A549 (cell line): ENCODE measurements at places on chromosomes 3 and 15.

DNA sequence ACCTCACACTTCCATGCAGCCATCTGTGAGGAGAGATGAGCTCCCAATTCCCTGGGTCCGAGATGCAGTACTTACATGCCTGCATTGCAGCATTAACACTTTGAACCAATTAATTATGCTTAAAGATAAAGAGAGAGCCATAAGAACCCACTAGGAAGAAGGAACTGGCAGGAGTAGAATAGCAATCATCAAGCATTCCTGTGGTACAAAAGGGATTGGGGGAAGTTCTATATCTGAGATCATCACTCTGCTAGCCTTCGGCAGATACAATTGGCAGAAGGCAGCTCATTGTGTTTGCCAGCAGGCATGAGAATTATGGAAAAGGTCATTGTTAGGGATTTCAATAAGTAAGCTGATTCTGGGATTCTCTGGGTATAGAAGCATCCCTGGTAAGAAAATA, 891.4 kb downstream of the NTRK3 start:
- no peak for DNase-seq

DNA sequence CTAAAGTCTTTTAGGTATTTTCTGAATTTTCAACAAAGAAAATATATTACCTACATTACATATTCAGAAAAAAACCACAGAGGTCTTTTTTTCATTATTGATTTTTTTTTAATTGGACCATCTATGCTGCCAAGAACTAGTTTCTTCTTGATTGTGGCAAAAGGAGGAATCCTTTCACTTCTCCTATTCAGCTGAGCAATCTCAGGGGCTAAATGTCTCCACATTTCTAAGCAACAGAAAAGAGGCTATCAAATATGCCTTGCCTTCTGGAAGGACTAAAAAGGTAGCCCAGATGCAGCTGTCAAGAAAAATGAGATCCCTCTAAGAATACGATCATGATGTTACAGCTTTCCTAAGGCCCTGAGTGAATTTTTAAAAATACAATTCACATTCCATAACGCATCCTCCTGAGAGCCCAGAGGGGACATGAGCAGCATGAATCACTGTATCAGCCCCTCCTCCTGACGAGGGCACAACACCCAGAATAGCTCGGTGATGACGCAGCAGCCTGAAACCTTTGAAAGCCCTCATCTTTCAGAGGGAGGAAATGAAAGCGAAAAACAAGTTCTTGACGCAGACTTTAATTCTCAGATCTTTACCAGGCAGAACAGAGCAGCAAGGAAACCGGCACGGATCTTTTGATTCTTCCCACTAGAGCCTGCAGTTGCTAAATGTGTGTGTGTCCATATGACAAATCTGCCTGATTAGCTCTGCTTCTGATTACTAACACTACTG, 24.6 kb downstream of the RUBCN start:
- DNase-seq, result peak; percentile 62

DNA sequence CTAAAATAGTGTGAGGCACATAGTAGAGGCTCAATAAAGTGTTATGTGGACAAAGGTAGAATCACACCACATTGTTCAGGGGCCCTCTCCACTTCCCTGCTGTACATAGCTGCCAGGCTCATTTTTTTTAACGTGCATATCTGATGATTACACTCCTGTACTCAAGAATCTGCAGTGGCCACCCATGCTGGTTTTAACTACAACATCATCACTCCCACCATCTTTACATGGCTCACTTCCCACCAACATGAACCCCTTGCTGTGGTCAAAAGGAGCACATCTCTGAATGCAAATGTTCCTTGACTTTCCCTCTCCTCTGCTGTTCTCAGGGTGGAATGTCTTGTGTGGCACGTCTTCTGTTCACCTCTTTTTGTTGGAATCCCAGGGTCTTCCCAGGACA, 76.7 kb downstream of the FEM1B start:
- DNase-seq, result no peak

- DNase-seq, result no peak
Measured at GRCh38 chr3:177833332-177833731, 636.0 kb upstream of the TBL1XR1 start.

DNA sequence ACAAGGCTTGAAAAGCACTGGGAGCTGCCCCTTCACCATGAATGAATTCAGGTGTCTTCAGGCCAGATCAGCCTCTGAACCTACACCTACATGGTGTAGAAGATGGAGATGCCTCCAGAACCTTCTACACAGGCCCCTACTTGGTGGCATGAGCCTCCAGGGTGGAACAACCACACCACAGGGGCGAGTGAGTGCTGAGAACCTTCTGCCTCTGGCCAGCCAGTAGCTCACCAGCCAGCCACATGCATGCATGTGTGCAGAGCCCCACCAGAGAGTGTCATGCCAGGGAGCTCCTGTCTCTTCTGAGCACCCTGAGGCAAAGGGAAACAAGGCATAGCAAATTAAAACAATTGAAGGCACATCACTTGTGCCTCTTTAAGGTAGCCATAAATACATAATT, 161.8 kb upstream of the TOPAZ1 start:
- no peak for DNase-seq

DNA sequence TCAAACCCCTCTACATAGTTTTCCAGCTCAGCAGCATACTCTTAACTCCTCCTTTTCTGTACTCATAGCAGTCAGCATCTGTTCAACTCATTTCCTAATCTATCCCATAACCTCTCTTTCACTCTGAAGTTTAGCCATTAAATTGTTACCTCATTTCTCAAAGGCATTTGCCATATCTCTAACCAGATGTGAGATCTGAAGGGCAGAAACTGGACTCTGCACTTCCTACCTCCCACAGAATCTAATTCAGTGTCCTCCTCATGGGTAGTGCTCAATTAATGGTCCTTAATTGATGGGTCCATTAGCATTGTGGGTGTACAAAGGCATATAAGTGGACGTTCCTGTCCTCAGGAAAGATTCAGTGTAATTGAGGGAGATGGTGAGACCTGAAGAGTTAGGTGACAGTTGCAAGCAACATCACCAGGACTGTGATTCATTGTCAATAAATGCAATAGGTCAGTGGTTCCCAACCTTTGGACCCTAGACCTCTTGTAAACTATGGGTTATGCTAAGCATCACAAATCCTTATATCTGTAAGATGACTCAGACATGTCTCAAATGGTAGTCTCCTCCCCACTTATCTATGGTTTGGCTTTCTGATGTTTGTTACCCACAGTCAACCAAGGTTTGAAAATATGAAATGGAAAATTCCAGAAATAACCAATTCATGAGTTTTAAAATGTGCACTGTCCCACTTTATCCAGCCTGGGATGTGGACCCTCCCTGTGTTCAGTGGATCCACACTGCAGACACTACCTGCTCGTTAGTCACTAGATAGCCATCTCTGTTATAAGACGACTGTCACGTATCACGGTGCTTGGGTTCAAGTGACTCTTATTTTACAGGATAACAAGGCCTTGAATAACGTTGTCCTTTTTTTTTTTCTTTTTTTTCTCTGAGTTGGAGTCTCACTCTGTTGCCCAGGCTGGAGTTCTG, 25.0 kb upstream of the UACA start:
- peak; percentile 88 for DNase-seq

GRCh38 chr3:51681453-51681852, 10.4 kb downstream of the TEX264 start:
- no peak for DNase-seq

DNA sequence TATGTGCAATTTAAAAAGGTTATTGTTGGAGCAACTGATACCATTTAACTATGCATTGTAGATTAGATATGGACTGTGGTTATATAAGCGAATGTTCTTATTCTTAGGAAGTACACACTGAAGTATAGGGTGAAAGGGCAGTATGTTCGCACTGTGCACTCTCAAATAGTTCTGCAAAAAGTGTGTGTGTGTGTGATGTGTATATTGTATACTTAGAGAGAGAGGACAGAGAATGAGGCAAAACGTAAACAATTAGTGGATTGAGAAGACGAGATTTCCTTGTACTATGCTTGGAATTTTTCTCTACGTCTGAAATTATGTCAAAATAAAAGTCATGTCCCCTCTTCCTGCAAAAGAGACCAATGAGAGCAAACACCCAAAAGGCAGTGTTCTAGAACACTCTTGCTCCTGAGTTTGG, 30.4 kb downstream of the LSM3 start:
- no peak for DNase-seq

DNA sequence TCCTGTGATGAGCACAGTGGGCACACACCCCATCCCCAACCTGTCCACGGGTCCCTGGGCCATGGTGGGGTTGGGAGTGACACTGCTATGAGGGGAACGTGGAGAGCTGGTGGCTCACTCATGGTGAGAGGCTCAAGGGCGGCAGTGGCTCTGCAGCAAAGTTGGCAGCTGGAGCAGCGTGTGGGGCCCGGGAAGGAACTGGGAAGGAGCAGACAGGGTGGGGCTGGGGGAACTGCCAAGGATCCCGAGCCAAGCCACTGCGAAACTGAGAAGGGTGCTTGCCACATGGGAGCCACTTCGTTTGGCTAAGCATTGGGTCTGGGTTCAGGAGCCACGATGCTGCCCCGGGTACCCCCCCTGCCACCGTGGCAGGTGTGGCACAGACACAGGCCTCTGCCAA, 80.1 kb downstream of the SNRK start:
- no peak for DNase-seq

DNA sequence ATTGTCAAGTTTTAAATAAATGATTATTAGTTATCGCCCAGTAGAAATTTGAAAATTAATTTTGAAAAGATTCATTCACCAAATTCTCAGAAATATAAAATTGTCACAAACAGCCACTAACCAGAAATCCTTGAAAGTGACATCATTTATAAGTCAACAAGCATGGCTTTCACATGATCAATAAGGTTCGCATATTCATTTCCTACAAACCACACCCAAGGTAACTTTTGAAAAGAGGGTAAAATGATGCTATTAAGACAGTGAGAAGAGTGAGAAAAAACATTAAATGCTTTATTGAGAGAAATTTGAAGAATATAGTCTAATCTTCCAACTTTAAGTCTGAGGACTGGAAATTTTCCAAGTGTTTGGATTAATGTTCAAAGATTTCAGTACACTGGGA, 263.6 kb upstream of the ALCAM start:
- no peak for DNase-seq

DNA sequence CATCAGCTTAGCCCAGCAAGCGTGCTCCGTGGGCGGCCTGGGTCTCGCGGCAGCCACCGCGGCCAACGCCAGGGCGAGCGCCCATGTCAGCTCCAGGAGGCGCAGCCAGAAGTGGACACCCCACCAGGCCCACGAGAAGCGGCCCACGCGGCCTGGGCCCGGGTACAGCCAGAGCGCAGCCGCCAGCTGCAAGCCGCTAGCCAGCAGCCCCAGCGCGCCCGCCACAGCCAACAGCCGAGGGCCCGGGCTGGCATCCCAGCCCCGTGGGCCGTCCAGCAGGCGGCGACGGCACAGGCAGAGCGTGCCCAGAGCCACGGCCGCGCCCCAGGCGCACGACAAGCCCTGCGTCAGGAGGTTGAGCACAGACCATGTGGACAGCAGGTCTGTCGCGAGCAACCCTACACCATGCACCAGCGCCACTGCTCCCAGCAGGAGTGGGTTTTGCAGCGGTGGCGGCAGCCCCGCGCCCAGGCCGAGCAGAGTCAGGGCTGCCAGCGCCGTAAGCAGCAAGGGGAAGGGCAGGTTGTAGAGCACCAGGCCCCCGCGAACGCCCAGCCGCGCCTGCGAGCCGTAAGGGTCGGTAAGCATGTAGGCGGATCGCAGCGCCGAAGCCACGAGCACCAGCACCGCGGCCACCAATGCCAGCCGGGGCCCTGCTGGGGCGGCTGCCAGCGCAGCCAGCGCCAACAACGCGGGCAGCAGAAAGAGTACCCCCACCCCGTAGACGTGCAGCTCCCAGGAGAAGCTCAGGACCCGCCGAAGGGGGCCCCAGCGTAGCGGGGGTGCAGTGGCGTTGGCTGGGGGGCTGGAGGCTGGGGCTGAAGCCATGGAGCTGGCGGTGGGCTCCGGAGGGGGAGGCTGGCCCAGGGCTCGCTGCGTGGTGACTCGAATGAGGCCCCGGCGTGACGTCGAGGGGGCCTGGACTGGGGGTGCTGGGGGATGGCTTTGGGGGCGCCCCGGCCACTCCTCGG, 4.9 kb downstream of the PRRT3 start:
- peak; percentile 89 for DNase-seq

DNA sequence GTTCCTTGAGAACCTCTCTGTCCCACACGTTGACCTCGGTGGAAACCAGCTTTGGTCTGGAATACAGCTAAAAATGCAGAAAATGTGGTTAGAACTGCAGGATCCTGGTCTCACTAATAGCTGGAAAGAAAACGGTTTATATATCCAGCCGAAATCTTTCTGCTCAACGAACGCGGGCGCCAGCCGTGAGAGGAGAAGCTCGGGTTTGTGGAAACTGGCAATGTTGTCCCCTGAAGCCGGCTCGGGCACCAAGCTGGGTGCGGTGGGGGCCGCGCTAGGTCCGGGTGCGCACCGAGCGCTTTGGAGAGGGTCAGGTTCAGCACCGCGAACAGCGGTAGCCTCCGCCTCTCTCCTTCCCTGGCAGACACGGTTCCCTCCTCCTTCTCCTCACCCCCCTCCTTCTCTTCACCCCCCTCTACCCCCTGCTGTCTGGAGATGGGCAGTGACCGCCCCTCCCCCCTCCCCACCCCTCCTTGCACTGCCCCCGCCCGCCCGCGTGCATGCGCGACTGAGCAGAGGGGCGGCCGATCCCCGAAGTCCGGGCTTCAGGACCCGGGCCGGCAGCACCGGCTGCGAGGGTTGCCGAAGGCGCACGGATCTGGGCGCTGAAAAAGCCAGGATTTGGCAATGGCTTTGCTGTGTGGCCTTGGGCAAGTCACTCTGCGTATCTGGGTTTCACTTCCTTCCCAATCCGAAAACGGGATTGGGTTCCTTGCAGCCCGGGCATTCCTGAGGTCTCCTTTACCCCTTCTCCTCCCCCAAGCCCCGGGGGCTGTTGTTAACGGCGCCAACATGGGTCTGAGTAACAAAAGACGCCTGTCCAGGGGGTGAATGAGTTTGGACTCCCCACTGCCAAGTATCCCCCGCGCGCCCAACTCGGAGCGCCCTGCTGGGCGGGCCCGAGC, at the start of gene SKOR1:
TSS of gene SKOR1 (plus strand) at position 534 of the 905 bp plus-strand sequence. CDS start at position 628, 94 bp downstream.
- DNase-seq, result peak; percentile 46

- no peak for DNase-seq
Measured at GRCh38 chr3:541062-541801, 344.7 kb downstream of the CHL1 start.

GRCh38 chr3:117666812-117667211, 957.2 kb downstream of the TUSC7 start:
- DNase-seq, result no peak

GRCh38 chr15:87687523-87687870, 569.0 kb downstream of the NTRK3 start:
- no peak for DNase-seq

- no peak for DNase-seq
Measured at GRCh38 chr3:101848326-101848725, 988 bp upstream of the NFKBIZ start.

DNA sequence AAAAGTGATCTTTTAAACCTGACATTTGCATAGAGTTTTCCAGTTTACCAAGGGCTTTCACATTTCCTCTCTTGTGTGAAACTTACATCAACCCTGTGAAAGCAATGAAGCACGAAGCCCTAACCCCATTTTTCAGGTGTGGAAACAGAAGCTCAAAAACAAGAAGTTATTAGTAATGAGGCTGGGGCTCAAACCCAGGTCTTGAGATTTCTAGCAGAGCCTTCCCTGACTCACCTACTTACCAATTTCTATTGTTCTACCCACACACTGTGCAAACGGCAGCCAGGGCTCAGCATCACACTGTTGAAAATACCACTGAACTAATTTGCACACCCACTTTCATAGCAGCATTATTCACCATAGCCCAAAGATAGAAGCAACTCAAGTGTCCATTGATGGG, 117.8 kb upstream of the IGF1R start:
- no peak for DNase-seq

- DNase-seq, result no peak
Measured at GRCh38 chr3:53051929-53052328, 6.1 kb upstream of the SFMBT1 start.
